ENCODE measurements at places on chromosomes 2 and 18.

DNA sequence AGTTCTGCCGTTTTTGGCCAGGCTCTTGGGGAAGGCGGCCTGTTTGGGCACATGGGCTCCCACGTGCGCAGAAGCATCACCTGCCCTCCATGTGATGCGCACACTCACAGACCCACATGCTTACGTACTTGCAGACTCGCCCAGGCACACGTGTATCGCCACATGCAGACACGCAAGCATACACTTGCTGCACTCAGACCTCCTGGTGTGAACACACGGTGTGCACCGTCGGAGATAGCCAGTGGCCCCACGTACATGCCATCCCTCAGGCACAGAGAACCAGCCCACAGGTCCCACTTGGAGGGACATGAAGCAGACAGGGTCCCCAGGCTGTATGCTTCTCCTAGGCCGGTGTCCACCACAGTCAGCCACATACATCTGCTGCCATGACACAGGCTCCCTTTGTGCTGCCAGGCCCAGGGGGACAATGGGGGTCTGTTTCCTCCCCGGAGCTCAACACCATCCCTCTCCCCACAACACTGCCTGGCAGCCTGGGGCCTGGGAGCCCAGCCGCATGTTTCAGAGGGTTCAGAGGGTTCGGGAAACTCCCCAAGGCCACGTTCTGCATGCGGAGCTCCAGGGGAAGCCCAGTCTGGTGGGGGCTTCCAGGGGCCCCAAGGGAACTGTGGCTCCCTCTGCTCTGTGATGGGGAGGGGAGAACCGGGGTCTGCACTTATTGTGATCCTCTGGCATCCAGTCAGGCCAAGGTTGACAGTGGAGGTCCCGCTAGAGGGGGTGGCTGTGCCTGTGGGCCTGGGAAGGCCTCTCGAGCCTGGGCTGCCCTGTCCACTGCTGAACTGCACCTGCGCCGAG lies 208.1 kb upstream of the HAAO start:
- DNase-seq, result no peak

- DNase-seq, result no peak
Observed at GRCh38 chr2:176789751-176790150, 422.8 kb upstream of the HNRNPA3 start.

- DNase-seq, result no peak
Observed at GRCh38 chr2:172894689-172895387, 159.2 kb downstream of the RAPGEF4 start.

- no peak for DNase-seq
Observed at GRCh38 chr2:12402440-12403139, 314.1 kb upstream of the TRIB2 start.

GRCh38 chr18:22983175-22983574 lies 50.0 kb downstream of the RBBP8 start:
- peak; percentile 48 for DNase-seq

GRCh38 chr2:183035954-183036669 lies 2.1 kb downstream of the NCKAP1 start:
- no peak for DNase-seq

GRCh38 chr2:160650196-160651118 lies 156.8 kb upstream of the RBMS1 start:
- no peak for DNase-seq

DNA sequence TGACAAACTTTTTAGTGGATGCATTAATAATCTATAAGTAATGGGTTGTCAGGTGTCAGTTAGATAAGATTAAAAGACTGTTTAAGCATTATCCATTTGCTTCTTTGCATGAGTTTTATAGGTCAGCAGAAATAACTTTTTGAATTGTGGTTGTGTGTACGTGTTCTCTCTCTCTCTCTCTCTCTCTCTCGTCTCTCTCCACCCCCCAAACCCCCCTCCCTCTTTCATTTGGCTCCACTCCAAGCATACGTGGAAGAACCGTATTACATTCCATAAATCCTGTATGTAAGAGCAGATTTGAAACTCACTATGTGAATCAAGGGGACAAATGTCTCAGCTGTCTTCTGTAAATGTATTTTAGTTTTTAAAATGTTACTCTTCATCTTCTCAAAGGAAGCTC lies 120.2 kb downstream of the MEIS1 start:
- no peak for DNase-seq

DNA sequence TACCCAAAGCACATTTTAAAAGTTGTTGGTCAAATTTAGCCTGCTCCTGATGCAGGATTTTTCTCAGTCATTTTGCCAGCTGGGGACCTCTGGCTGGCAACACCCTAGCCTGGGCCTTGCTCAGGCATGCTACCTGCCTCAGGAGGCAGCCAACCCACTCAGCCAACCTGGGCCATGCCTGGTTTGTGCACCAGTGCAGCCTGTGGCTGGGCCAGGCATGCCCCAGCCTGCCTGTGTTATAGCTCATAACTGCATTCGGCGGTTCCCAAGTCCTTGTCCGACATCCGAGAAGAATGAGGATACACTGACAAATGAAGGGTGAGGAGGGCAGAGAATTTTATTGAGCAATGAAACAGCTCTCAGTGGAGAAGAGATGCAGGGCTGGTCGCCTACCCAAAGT lies 608.0 kb downstream of the SUCLG1 start:
- no peak for DNase-seq

DNA sequence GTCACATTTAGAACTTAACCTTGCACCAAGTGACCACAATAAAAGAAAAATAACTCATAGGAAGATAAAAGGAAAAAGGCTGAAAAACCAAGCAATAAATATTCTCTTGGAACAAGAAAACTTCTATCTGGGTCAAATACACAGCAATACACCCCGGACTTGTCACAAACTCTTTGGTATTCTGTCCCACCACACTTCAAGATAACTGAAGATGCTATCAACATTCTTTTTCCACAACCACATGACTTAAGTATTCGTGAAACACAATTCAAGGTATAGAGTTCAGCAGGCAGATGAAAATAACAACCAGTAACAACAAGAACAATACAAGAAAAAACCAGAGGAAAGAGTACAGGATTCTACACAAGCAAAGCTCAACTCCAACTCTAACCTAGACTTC lies 18.0 kb downstream of the MBD2 start:
- no peak for DNase-seq
